ENCODE measurements at places on chromosomes 3 and 15.

GRCh38 chr3:197237897-197238296, 60.5 kb downstream of the DLG1 start:
- no peak for DNase-seq

- no peak for DNase-seq
Measured at GRCh38 chr3:98914210-98915080, 12.9 kb upstream of the DCBLD2 start.

- no peak for DNase-seq
Measured at GRCh38 chr3:174116421-174116820, 718.9 kb downstream of the NLGN1 start.

- DNase-seq: no peak
Measured at GRCh38 chr3:46905661-46906451, 28.3 kb downstream of the PTH1R start.

DNA sequence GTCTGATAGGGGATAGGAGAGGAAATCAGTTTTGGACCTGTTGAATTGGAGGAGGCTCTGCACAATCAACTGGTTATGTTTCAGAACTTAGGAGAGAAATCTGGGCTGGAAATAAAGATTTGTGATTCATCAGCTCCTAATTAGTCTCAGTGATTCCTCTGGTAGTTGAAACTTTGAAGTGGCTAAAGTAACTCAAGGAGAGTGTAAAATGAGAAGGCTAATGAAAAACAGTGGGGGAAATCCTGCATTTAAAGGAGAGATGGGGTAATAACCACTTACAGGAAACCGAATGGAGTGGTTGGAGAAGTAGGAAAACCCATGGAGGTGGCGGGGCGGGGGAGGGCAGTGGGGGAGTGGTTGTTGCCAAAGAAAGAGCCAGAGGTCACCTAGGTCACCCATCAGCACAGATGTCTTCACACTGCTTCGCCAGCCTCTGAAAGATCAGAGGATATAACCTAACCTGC, 32.6 kb downstream of the MAP2K5 start:
- DNase-seq: peak; percentile 10

GRCh38 chr3:88321363-88322050, 171.7 kb downstream of the C3orf38 start:
- no peak for DNase-seq

GRCh38 chr15:84702961-84703482, 12.9 kb downstream of the SEC11A start:
- no peak for DNase-seq

DNA sequence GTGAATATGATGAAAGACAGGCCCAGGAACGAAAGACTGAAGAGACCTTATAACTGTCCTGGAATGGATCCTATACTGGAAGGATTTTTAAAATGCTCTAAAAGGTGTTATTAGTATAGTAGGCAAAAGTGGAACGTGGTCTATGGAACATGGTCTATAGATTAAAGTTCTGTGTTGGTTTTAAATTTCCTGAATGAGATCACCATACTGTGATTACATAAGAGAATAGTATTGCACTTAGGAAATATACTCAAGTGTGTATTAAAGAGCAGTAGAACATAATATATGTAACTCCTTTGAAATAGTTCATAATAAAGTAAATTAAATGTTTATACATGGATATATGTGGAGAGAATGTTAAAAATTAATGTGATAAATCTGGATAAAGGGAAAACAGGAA, 68.2 kb downstream of the SPRED1 start:
- no peak for DNase-seq

- no peak for DNase-seq
Measured at GRCh38 chr3:30475038-30475808, 131.2 kb upstream of the TGFBR2 start.

- no peak for DNase-seq
Measured at GRCh38 chr3:101851850-101852714, 2.8 kb downstream of the NFKBIZ start.

DNA sequence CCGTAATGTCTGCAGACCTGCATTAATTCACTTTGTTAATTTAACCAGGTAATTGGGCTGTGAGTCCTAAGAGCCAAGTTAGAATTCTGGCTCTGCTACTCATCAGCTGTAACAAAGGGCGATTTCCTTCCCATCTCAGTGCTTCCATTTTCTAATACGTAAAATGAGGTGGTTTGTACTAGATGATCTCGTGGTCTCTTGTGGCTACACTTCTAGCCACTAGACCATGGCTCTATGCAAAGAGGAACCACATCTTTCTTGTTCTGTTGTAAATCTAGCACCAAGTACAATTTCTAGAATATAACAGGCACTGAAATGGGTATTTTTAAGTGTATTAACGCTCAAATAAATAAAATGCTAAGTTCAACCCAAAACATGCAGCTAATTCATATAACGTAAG, 174.4 kb upstream of the THBS1 start:
- no peak for DNase-seq

GRCh38 chr3:150956376-150956775, 16.2 kb downstream of the CLRN1 start:
- no peak for DNase-seq

DNA sequence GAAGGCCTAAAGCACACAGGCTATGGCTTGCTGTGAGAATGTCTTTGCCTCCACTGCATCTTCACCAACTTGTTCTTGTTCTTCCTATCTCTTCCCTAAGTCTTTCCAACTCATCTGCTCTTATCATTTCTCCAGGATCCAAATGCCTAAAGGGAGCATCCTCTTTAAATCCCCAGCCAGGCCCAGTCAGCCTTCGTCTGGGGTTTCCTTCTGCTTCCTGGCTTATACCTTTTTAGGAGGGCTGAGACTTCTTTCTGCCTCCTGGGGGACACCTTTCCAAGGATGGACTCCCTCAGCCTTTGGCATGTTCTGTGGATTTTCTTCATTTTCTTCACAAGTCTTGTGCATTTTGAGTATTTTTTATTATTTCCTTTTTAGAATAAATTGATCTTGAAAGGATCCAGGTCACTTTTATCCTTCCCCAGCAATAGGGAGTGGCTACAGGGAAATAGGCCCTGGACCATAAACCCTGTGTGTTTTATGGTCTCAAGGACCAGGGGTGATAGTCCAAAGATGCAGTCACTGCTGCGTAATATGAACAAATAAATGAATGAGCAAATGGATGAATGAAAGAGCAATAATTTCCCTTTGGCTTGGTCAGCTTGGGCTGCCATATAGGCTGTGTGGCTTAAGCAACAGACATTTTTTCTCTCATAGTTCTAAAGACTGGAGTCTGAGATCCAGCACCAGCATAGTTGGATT, 122.1 kb upstream of the LRIG1 start:
- no peak for DNase-seq

GRCh38 chr3:136207489-136208115, 11.5 kb upstream of the MSL2 start:
- no peak for DNase-seq

GRCh38 chr3:46866720-46867549, 3.7 kb upstream of the MYL3 start:
- DNase-seq: no peak

GRCh38 chr3:194184801-194185200, 48.9 kb downstream of the HES1 start:
- DNase-seq: peak; percentile 5
